ENCODE measurements at places on chromosomes 5 and 9. TPM values are rescaled to one million over a fixed set of nuclear protein-coding genes. Genes with fewer than 3 reads are reported as not detected.

NTNG2 gene
- total RNA-seq: 3.4 TPM

TAF1L gene
- not detected for total RNA-seq

ZSWIM6 gene
- 5.7 TPM for total RNA-seq

AQP7 gene
- 0.35 TPM for total RNA-seq

STPG3 gene
- not detected for total RNA-seq

All from A549 treated with RU486 at 1 μM for 4 hours (cell line).